ENCODE measurements at places on chromosomes 16 and 17. TPM values are rescaled to one million over a fixed set of nuclear protein-coding genes. Genes with fewer than 3 reads are reported as not detected.

NLRC3 gene
- total RNA-seq: 42.9 TPM

ENPP7 gene
- not detected for total RNA-seq

TGFB1I1 gene
- 0.60 TPM for total RNA-seq

NLRP1 gene
- total RNA-seq: 231 TPM

CHD3 gene
- 245 TPM for total RNA-seq

ZNF469 gene
- 0.83 TPM for total RNA-seq

CPD gene
- total RNA-seq: 40.9 TPM

SLC5A10 gene
- total RNA-seq: not detected

NACA2 gene
- not detected for total RNA-seq

All from CD8-positive, alpha-beta T cell (primary cell).